ENCODE measurements at places on chromosomes 6 and 20. TPM values are rescaled to one million over a fixed set of nuclear protein-coding genes. Genes with fewer than 3 reads are reported as not detected.

TBXT gene
- not detected for total RNA-seq

SAPCD1 gene
- 9.4 TPM for total RNA-seq

TPD52L1 gene
- total RNA-seq, result 0.66 TPM

ARFGEF3 gene
- 0.53 TPM for total RNA-seq

MUC21 gene
- total RNA-seq, result not detected

DNA sequence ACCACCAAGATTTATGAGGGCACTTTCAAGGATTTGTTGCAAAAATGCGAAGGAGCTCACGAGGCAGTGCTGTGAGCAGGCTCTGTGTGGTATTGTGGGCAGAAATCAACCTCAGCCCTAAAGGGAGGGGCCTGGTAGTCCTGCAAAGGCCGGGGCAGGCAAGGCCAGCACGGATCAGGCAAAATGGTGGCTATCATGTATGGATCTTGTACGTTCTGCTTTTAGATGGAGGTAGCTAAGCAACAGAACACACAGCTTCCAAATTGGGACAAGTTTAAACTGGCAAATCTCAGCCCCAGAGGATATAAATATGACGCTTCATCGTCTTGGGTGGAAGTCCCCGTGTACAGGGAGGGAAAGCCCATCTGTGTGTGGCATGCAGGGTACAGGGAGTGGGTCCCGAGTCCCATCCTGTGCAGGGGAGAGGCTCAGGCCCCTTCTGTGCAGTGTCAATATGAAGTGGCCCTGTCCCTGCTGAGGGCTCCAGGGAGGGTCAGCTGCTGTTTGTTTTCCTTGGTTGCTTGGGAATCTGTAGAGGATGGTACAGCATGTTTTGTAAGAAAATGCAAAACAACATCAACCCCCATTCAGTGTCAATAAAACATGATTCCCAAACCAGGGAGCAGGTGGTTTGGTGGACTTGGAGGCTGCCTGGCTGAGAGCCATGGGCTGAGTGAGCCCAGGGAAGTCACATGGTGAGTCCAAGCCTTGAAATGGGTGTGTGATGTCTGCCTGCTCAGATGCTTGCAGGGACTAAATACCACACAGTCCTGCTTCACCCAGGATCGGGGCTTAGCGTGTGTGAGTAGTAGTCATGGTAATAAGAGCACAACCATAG lies 113.0 kb downstream of the SYCP2 start:
- no peak for DNase-seq

DNA sequence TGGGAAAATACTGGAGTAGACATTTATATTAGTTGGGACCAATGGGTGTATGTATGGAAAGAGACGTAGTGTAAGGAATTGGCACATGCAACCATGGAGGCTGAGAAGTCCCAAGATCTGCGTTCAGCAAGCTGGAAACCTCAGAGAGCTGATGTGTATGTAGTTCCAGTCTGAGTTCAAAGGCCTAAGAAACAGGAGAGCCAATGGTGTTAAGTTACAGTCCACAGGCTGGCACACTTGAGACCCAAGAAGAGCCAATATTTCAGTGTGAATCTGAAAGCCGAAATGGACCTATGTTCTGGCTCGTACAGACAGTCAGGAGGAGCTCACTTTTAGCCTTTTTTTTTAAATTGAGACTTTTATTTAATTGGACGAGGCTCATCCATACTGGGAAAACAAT lies 244.2 kb downstream of the CDKAL1 start:
- DNase-seq, result no peak

- no peak for DNase-seq
Measured at GRCh38 chr20:32321390-32321789, 36.7 kb upstream of the ASXL1 start.

DNA sequence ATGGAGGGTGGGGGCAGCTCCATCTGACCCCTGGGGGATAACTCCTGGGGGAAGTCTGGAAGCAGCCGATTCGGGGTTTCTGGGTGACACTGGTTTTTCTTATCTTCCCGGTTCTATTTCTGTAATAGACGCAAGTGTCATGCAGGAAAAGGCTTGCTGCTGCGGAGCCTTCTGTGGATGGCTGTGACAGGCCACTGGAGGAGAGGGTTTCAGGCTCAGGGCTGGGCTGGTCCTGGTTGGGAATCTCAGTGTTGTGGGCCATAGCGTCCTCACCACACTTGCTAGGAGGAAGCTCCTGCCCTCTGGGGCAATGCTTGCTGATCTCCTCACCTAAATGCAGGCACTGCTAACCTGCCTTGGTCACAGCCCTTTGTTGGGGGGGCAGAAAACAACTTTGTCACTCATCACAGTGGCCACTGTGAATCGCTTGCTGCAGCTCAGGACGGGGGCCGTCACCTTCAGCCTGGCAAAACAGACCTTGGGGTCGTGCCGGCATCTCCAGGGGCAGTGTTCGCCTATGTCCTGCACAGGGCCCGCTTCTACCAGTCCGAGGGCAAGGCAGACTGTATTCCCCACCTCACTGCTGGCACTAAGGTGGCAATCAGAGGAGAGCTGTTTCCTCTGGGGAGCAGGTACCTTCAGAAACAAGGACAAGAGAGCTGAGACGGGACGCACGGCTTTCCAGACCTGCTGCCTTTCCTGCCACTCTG lies 4.4 kb upstream of the TUBB1 start:
- no peak for DNase-seq

DNA sequence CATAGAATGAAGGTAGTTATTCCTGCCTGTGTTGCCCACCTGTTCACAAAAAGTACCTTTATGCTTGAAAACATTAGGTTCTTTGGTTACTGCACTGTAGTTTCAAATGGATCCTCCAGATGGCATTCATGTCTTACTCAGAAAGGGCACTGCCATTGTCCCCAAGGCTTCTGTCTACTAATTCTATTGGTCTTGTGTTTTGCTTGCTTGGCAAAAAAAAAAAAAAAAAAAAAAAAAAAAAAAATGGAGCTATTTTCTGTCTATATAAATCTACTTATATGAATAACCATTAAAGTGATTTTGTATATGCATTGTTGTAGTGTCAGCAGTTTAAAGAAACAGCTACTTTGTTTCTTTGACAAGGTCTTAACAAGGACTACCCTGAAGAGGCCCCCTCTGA lies 12.7 kb upstream of the EFHC1 start:
- no peak for DNase-seq

DNA sequence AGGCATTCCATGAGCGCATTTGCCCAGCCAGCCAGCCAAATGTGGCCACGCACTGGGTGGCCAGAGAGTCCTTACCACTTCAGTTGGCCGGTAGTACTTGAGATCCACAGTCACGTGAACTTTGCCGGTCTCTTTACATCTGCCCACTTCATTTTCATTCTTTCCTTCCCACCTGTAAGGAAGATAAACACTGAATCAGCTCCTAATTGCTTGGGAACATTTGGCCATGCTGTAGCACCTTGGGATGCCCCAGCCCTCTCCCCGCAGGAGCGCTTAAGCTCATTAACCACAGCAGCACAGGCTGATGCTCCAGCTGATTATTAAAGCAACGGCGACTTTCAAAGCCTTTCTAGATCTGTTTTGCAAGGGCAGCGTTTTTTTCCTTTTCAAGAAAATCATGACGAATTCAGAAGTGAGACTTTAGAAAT lies 116.6 kb downstream of the FOXC1 start:
- no peak for DNase-seq

GRCh38 chr6:3406891-3407809 lies 49.7 kb downstream of the SLC22A23 start:
- no peak for DNase-seq

GRCh38 chr20:15113144-15113773 lies 775.8 kb upstream of the FLRT3 start:
- no peak for DNase-seq

- no peak for DNase-seq
Measured at GRCh38 chr6:53615633-53616449, 49.7 kb downstream of the KLHL31 start.

DNA sequence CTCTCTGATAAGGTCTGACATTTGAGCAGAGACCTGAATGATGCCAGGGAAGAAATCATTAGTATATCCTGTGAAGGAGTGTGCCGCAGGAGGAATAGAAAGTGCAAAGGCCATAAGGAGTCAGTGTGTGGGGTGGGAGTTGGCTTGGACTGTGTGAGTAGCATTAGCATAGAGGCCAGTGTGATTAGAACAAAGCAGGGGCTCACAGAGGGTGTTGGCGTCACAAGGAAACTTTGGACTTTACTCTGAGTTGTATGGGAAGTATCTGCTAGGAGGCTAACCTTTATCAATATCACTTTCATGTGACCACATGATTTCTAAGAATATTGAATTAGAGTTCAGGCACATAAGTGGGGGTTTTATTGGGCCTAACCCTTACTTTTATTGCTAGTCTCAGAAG lies 12.1 kb downstream of the TMEM200A start:
- no peak for DNase-seq

DNA sequence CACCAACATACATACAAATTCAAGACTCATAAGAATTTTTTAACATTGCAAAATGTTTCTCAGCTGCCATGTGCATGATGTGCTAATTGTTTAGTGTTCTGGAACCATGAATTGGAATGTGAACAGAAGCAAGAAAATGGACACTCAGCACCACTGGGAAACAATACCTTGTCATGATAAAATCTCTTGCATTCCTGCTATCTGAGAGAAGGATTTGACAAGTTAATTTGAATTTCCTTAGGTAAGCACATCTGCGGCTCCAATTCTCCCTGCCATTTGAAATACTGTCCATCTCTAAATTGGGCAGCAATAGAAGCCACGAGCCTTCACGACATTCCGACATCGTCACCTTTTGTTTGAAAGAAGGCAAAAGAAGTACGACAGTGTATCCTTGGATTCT lies 1104.6 kb upstream of the MAP3K7 start:
- no peak for DNase-seq

- no peak for DNase-seq
Measured at GRCh38 chr6:3837781-3838180, 11.4 kb upstream of the FAM50B start.

All from activated T-cell treated with anti-CD3 and anti-CD28 coated beads, Interleukin-2, amount 50 U/mL, for 4 hours (primary cell).